Stimulated activated CD8-positive, alpha-beta memory T cell treated with anti-CD3 and anti-CD28 coated beads, Interleukin-4, amount 100 ng/mL, for 4 hours (primary cell): ENCODE measurements at places on chromosomes 7 and 10.

GRCh38 chr7:98946389-98946788 is 68.1 kb downstream of the TRRAP start:
- DNase-seq: no peak

GRCh38 chr7:100153708-100154535 is 4.6 kb downstream of the TRAPPC14 start:
- no peak for DNase-seq

DNA sequence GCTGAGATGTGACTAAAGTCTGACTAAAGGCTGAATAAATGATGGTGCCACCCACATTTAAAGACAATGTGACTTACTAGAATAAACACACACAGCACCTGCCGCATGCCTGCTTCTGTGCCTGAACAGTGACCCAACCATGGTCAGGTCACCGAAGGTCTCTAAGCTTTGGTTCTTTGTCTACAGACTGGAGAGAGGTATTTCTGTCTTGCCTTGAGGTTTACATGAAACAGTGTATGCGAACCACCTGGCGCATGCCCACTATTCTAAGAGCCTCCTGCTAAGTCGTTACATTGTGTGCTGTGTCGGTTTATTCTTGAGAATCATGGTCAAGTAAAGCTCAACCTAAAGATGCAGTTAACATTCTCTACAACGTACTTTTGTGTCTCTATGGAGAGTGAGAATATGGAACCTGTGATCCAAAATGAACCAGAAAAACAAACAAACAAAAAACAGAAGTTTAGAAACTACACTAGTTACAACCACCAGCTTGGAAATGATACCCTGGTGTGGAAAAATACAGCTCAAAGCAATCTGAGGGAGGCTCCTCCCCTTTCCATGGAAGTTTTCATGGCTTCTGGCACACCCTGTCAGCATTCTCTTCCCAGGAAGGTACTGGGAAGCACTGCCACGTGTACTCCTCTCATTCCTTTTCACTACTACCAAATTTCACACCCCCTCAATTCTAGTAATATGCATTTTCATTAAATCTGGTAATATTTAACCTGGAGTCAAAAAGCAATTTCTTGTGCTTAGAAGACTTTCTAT is 40.0 kb downstream of the VOPP1 start:
- no peak for DNase-seq

DNA sequence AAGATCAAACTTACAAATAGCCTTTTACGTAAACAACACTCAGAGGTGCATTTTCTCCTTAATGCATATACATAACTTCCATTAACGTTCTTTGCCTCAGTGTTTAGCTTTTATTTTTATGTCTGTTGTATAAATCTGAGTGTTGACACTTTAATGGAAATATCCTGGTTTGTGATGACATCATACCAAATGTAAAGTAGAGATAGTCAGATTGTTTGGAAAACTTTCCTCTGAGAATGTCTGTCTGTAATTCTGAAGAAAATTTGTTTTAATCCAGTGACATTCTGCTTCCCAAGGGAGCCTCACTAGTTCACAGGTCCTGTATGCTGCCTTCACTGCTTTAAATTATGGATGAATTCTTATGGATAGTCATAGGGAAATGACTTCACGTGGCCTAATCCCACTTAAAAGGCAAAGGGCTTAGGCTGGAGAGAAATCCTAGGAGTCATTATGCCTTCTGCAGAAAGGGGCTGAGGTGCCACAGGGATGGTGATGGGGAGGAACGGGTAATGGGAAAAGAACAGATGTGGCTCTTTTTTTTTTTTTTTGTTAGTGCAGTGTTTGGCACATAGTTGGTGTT is 93.2 kb downstream of the DNAJB9 start:
- DNase-seq: no peak

- no peak for DNase-seq
Observed at GRCh38 chr7:159012353-159013069, 132.2 kb downstream of the VIPR2 start.

- no peak for DNase-seq
Observed at GRCh38 chr10:106815427-106816043, 349.0 kb downstream of the SORCS1 start.

DNA sequence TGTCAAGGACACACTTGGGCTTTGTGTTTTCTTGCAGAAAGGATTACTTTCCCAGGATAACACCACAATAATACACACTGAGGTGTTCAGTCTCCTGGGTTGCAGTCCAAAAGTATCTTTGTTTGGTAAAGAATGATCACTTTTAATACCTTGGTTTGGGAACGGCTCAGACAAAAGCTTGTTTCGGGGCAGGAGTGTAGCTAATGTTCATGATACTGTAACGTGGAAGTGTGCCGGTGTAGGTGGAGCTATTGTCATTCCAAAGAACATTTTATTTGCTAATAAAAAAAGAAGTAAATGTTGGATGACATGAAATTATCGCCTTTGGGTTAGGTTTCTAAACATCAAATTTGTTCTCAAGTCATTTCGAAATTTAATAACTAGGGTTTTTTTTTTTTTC is 1.2 kb downstream of the EIF4H start:
- DNase-seq: no peak

DNA sequence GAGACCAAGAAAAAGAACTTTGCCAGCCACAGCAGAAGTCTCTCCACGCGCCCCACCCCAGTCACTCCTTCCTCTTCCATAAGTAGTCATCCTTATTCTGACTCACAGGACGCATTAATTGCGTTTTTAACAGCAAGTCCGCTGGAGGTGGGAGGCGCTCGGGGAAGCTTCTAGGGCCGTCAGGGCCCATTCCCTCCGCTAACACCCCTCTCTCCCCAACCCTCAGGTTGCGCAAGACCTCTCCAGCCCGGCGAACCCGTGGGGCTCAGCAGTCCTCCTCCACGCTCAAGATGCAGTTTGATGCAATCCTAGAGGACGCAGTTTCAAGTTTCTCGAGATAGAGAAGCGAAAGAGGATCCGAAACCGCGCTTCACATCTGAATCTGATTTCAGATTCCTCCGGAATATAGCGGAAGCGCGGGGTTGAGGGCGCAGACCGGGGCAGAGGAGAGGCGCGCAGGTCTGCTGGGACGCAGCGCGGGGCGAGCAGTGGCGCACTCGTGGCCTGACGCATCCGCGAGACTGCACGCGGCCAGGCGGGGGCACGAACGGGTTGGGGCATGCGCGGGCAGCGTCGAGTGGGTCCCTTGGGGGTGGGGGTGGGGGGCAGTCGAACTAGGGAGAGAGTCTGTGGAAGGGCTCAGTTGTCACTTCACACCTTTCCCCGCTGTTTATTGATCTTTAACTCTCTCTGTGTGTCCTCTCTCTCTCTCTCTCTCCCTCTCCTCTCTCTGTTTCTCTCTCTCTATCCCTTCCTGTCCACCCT is 37.8 kb upstream of the PSAP start:
- DNase-seq: peak; percentile 31

GRCh38 chr10:118342638-118343020 is 505 bp upstream of the FAM204A start:
- DNase-seq: no peak

DNA sequence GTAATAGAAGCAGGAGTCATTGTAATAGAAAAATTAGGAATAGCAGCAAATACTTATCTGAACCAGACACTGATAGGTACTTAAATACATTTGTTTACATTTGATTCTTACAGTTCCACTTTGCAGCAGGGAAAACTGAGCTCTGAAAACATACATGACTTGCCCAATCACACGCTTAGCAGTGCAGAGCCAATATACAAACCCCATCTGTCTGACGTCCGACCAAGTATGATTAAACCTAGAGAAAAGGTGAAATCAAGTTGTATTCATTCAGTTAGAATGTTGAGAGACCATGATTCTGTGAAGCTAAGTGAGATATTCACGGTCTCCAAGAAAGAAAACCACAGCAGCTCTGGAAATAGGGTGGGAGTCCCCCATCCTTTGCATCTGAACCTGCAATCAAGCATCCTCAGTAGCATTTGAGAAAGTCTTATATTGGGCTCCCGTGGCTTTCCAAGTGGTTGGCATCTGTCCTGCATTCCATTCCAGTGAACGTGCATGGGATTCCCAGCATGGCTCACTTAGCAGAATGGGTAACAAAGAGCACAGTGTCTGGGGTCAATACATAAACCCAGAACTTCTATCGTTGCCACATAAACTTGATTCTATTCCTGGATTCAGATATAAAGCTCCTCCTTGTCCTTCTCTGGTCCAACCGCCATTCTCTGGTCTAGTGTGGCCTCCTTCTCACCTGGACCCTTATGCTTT is 148.7 kb upstream of the RSU1 start:
- no peak for DNase-seq

DNA sequence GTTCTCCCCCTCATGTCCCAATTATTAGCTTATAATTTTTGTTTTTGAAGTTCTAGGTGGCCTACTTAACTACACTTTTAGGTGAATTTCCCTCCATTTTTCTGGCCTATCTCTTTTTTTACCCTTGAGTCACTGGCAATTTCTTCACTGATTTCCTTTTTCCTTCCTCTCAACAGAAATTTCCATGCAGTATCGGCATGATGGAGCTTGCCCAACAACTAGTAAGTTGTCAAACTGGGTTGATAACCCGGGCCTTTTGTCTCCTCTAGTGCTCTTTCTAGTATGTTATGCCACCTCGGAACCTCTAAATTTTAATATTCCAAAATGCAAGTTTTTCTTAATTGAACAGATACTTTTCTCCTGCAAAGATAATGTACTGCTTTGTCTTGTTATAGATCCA is 147.1 kb downstream of the MLLT10 start:
- no peak for DNase-seq

- DNase-seq: no peak
Observed at GRCh38 chr10:1043532-1043995, 5.4 kb downstream of the IDI1 start.

GRCh38 chr10:78229950-78230675 is 196.4 kb downstream of the RPS24 start:
- DNase-seq: no peak

GRCh38 chr7:102433219-102434038 is at the start of gene ORAI2:
Gene ORAI2, plus strand, starts transcription at chr7:102433575. Its CDS starts 5,382 bp downstream, at chr7:102438957.
- peak; percentile 81 for DNase-seq

GRCh38 chr10:24894309-24894708 is 58.1 kb downstream of the PRTFDC1 start:
- DNase-seq: no peak

- DNase-seq: no peak
Observed at GRCh38 chr10:28734938-28735759, 57.8 kb downstream of the BAMBI start.

- DNase-seq: no peak
Observed at GRCh38 chr10:51030480-51030879, 43.8 kb upstream of the PRKG1 start.

DNA sequence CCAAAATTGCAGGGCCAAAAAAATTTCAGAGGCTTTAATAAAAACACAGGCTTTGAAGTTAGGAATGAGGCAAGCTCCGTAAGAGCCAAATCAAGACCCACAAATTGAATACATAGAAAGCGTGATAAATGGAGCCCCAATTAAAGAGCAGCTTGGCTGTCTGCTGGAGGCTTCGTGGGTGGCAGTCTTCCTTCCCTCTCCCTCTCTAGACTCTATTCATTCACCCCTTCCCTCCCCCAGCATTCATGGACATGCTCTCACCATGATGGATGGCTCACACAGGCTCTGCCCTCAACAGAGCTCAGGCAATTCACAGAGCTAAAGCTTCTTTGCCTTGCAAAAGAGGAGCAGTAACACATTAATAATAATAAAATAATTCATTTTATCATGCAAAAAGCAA is 214.1 kb downstream of the HERPUD2 start:
- DNase-seq: no peak

DNA sequence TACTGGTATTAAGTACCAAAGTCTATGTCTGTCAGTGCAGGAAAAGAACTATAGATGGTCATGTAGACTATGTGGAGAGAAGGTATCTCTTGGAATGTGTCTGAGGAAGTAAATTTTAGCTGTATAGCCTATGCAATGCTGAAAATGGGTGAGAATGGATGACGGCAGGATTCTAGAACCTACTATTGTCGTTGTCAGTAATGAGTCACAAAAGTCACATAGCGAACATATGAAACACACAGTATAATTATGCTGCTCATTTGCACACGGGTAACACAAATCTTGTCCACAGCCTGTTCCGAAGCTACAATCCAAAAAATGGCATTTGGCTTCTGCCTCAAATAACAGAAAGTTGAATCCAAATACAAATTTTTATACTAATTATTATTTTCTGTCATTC is 33.6 kb upstream of the KMT2E start:
- DNase-seq: no peak

DNA sequence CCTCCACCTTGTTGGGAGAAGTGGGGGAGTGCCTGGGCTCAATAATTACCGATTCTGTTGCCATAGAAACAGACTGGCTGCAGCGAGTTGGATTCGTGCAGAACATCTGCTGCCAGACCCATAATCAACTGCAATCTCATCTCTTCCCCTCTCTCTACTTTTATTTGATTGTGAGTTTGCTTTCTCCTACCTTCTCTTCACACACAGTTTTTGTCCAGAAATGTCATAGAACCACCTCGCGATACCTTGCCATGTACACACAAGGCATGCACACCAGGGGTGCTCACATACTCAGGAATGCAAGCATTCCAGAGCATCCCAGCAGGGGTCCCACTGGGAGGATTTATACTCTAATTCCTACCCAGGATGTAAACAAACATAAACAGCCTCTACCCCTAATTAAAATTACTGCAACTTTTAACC is 262.2 kb upstream of the AOAH start:
- DNase-seq: no peak

DNA sequence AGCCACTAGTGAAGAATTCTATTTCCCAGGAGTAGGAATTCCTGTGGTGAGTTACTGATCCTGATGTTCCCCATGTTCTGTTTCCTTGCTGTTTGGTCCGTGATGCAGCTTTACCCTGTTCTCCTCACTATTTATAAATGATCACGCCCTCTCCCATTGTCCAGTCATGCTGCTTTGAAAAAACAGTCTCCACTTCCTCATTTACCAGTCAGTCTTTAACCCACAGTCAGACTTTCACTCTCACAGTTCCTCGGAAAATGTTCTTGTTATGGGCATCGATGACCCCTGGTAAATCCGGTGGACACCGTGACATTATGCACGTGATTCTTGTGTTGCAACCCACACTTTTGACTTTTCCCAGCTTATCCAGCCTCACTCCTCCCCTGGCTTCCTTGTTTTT is 14.4 kb downstream of the SCIN start:
- DNase-seq: no peak

DNA sequence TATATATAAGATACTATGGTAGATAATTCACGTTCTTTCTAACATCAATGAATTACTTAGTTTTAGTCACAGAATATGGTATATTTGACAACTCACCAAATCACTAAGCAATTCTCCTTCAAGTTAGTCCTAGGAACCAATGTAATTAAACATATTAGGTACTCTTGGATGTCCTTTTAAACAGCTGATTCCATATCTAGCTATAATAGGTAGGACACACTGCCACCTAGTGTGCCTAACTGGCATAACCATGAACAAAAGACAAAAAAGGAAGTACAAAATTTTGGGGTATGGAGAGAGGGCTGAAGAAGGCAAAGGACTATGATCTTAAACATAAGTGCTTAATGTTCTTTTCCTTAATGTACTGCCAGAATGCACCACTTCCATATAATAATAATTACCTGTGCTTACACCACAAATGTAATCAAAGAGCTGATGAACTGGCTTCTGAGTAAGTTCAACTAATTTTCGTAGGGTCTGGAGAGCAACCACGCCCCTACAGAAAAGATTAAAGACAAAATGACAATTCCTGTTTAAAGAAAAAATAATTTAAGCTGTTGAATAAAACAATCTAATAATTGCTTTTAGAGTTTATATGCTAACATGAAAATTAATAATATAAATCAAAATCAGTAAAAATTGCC is 28.7 kb downstream of the PNPLA8 start:
- peak; percentile 22 for DNase-seq

- no peak for DNase-seq
Observed at GRCh38 chr7:109836016-109836415, 1254.9 kb upstream of the LRRN3 start.
